Stimulated activated naive B cell treated with anti-CD40 and anti-IgM and Interleukin-4, amounts not matched to agents 10 μg/mL and 1 μg/mL and 100 μg/mL, for 72 hours (primary cell): ENCODE measurements at places on chromosomes 13 and 19.
A peak's percentile ranks its signal among the peaks of the same experiment; 100 is the strongest.

DNA sequence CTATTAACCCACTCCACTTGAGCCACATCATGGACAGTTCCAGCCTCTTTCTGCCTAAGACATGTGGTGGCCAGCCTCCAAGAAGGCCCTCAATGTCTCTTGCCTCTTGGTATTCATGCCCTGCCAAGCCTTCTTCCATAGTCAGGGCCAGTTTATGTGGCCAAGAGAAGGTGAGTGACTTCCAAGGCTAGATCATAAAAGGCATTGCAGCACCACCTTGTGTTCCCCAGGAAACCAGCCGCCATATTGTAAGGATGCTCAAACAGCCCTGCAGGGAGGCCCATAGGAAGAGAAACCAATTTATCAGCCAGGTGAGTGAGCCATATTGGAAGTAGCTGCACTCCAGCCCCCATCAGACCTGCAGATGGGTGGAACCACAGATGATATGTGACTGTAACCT lies 12.3 kb upstream of the DNMT1 start:
- no peaks in the 10 kb centered on the region for H3K4me1 ChIP-seq
- DNase-seq, result no peak
- H3K27ac ChIP-seq, result no peak overlapping the region
- H3K4me3 ChIP-seq, result no peak overlapping the region
- H3K36me3 ChIP-seq, result no peaks in the 10 kb centered on the region

- no peaks in the 10 kb centered on the region for H3K27me3 ChIP-seq
- DNase-seq, result no peak
- no peak overlapping the region for H3K4me3 ChIP-seq
- no peaks in the 10 kb centered on the region for H3K36me3 ChIP-seq
- H3K27ac ChIP-seq, result no peak overlapping the region
Observed at GRCh38 chr13:89627996-89628395, 1719.5 kb upstream of the MIR17HG start.

DNA sequence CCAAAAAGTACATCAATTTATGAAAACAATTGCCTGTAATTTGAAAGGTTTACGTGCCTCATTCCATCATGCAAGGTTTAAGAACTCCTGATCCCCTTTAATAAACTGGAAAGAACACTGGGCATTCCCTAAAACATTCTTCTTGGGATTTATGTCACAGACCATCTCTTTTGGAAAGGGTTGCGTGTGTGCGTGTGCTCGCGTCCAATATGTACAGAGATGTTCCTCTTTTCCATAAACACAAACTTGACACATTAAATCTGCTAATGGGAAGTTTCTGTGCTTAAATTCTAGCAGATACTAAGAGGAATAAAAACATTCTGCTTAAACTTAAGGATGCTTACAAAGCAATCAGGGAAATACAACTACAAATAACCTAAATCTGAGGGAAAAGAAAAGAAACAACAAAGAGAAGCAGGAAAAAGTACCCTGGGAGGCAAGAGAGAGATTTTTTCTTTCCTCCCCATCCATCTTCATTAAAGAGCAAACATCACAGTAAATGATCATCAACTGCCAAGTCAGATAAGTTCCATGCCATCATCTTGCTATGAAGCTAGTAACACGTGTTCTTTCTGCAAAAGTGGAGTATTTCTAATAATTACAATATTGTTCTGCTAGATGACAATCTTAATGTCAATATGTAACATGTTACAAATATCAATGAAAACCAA lies 83.7 kb downstream of the STK24 start:
- no peak overlapping the region for H3K27ac ChIP-seq
- H3K36me3 ChIP-seq, result peaks cover 55% of the 10 kb centered on the region
- no peaks in the 10 kb centered on the region for H3K27me3 ChIP-seq
- peaks cover 82% of the 10 kb centered on the region for H3K4me1 ChIP-seq

- peaks cover 34% of the 10 kb centered on the region for H3K27me3 ChIP-seq
- no peaks in the 10 kb centered on the region for H3K36me3 ChIP-seq
- no peak overlapping the region for H3K27ac ChIP-seq
- H3K4me3 ChIP-seq, result no peak overlapping the region
- DNase-seq, result no peak
Observed at GRCh38 chr13:23949736-23950135, 52.4 kb upstream of the C1QTNF9B start.

- peaks cover 19% of the 10 kb centered on the region for H3K4me1 ChIP-seq
- DNase-seq, result no peak
- H3K4me3 ChIP-seq, result no peak overlapping the region
- H3K27me3 ChIP-seq, result no peaks in the 10 kb centered on the region
- H3K27ac ChIP-seq, result no peak overlapping the region
Observed at GRCh38 chr19:4477034-4477801, 5.1 kb downstream of the HDGFL2 start.

DNA sequence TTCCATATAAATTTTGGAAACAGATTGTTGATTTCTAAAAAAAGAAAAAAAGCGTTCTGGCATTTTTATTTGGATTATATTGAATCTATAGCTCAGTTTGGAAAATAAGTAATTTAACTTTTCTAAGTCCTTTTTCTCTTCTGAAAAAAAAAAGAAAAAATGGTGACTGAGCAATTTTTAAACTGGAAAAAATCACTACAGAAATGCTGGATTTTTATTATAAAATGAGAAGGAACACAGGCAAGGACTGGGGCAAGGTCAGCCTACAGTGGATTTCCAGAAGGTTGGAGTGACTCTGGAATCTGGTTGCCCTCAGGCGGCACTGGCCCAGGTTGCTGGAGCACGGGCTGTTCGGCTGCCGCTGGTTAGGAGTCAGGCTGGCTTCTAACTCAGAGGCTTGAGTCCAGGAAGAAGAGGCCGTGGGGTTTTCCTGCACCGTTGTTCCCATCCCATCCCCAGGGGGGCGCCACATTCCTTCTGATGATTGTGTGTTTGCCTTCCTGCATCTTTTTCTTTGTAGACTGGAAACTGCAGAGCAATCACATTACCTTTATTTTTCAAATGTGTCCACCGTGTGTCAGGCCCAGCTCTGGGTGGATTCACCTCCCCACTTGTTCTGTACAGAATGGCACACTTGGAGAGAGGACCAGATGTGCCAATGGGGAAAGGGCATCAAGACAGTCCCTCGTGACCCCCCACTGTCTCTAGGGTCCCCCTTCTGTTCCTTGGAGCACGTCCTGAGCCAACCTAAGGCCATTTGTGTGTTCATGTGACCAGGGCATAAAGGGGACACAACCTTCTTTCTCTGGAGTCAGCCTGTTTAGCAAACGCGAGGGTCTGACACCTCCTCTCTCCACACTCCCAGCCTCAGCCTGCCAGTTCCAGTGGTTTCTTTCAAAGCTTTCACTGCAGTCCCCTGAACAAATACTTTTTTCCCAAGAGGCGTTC lies 44.5 kb upstream of the GTF3A start:
- H3K4me1 ChIP-seq, result peaks cover 3% of the 10 kb centered on the region
- no peaks in the 10 kb centered on the region for H3K36me3 ChIP-seq
- peak; percentile 10 for DNase-seq
- H3K27me3 ChIP-seq, result peaks cover 13% of the 10 kb centered on the region
- no peak overlapping the region for H3K4me3 ChIP-seq
- H3K27ac ChIP-seq, result no peak overlapping the region

GRCh38 chr13:73702419-73703071 lies 431.7 kb downstream of the KLF12 start:
- no peaks in the 10 kb centered on the region for H3K27me3 ChIP-seq
- no peak for DNase-seq
- peaks cover 7% of the 10 kb centered on the region for H3K4me1 ChIP-seq
- no peak overlapping the region for H3K4me3 ChIP-seq
- H3K27ac ChIP-seq, result peak overlapping the region; percentile 14
- H3K36me3 ChIP-seq, result peaks cover 17% of the 10 kb centered on the region

- H3K27ac ChIP-seq, result peak overlapping the region; percentile 95
- H3K36me3 ChIP-seq, result peaks cover 4% of the 10 kb centered on the region
- H3K4me1 ChIP-seq, result peaks cover 57% of the 10 kb centered on the region
- H3K4me3 ChIP-seq, result no peak overlapping the region
- H3K27me3 ChIP-seq, result no peaks in the 10 kb centered on the region
- DNase-seq, result no peak
Observed at GRCh38 chr13:40597735-40598365, 68.6 kb downstream of the FOXO1 start.

- no peak for DNase-seq
- peaks cover 69% of the 10 kb centered on the region for H3K27me3 ChIP-seq
- peaks cover 49% of the 10 kb centered on the region for H3K4me1 ChIP-seq
Observed at GRCh38 chr19:49440439-49441209, 703 bp downstream of the SLC17A7 start.

DNA sequence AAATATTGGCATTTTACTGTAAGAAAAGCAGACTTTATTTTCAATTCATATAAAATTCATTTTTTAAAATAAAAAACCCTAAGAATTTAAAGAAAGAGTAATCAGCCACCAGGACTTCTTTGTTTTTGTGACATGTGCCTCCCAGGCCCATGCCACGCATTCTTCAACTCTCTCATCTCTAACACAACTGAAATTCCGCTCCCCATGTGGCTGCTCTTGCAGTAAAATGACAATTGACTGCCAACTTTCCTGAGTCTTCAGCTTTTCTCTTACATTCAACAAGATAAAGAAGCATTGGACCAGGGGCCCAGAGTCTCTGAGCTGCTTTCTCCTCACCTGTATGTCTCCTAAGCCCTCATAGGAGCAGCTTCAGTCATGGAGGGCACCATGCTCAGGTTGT lies 372.1 kb downstream of the UQCRFS1 start:
- peaks cover 4% of the 10 kb centered on the region for H3K4me1 ChIP-seq
- H3K4me3 ChIP-seq, result no peak overlapping the region
- no peaks in the 10 kb centered on the region for H3K27me3 ChIP-seq
- DNase-seq, result no peak
- no peaks in the 10 kb centered on the region for H3K36me3 ChIP-seq
- no peak overlapping the region for H3K27ac ChIP-seq

GRCh38 chr19:43678512-43679261 lies 8.7 kb upstream of the PLAUR start:
- no peaks in the 10 kb centered on the region for H3K36me3 ChIP-seq
- DNase-seq, result no peak
- H3K4me1 ChIP-seq, result peaks cover 6% of the 10 kb centered on the region
- no peak overlapping the region for H3K4me3 ChIP-seq

GRCh38 chr19:13024951-13025697 lies 29.8 kb downstream of the NFIX start:
- peaks cover 13% of the 10 kb centered on the region for H3K4me1 ChIP-seq
- H3K36me3 ChIP-seq, result no peaks in the 10 kb centered on the region
- peak overlapping the region; percentile 80 for H3K4me3 ChIP-seq
- no peak overlapping the region for H3K27ac ChIP-seq
- H3K27me3 ChIP-seq, result peaks cover 9% of the 10 kb centered on the region

- H3K27me3 ChIP-seq, result no peaks in the 10 kb centered on the region
- no peaks in the 10 kb centered on the region for H3K36me3 ChIP-seq
- H3K27ac ChIP-seq, result no peak overlapping the region
- no peak for DNase-seq
Observed at GRCh38 chr13:89694451-89694850, 1653.0 kb upstream of the MIR17HG start.

DNA sequence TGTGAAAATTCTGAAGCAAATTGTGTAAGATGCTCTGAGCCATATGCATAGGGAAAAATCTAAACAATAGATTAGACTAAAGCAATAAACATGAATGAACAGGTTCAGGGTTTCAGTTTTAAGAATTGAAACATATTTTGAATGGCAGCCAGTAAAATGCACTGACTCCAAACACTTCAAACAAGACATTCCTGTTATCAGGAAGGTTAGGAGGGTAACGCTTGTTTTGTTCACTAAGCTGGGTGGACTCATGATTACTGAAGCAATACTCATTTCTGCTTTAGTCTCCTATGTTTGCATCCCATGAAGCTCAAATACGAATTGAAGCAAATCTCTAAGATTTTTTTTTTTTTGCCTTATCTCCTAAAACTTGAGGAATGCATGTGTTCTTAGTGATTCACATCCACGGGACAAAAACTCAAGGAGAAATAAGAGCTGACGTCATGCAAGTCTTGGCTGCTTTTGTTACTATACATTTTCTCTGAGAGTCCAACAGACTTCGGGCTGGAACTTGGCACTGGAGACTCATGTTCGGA lies 29.1 kb upstream of the IGFL4 start:
- H3K4me1 ChIP-seq, result no peaks in the 10 kb centered on the region
- peaks cover 1% of the 10 kb centered on the region for H3K36me3 ChIP-seq
- H3K27me3 ChIP-seq, result peaks cover 50% of the 10 kb centered on the region
- DNase-seq, result no peak
- no peak overlapping the region for H3K27ac ChIP-seq

GRCh38 chr13:97932036-97932435 lies 21.4 kb upstream of the IPO5 start:
- no peak overlapping the region for H3K27ac ChIP-seq
- no peaks in the 10 kb centered on the region for H3K4me1 ChIP-seq
- H3K4me3 ChIP-seq, result no peak overlapping the region

DNA sequence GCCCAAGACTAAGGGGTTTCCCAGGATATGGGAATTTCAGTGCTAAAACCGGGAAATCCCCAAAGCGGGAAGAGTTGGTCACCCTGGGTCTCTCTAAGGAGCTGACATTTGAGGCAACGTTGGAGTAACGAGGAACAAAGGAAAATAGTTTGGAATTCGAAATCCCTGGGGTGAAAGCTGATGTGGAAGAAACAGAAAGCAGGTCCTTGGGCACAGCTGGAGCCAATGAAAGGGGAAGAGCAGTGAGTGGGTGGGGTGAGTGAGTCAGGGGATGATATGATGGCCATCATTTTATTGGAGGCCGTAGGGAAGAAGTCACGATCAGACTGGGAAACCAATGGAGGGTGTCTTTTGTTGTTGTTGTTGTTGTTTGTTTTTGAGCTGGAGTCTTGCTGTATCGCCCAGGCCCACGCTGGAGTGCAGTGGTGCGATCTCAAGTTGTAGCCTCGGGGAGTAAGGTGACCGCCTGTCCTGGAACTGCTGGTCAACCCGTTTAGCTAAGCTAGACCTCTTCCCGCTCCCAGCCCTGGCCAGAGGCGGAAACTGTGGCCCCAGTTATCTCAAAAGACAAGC lies 3.4 kb upstream of the RFX2 start:
- DNase-seq, result no peak
- peaks cover 24% of the 10 kb centered on the region for H3K4me1 ChIP-seq
- H3K27ac ChIP-seq, result peak overlapping the region; percentile 51

DNA sequence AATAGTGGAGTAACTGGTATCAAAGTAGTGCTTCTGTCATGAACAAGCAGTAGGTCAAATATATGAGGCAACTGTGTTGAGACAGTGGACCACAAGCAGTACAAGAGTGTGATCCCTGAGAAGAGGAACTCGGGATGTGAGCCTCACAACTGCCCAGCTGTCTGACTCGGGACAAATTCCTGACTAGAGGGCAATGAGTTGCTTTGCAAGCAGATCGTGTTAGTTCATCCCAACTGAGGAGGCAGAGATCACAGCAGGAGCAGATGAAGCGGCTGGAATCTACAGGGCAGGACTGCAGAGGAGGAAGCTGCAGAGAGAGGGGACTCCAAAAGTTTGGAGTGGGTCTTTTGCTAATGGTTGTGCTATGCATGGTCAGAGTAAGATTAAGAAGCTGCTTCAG lies 741.1 kb downstream of the DIAPH3 start:
- no peaks in the 10 kb centered on the region for H3K4me1 ChIP-seq
- no peak overlapping the region for H3K4me3 ChIP-seq
- H3K36me3 ChIP-seq, result no peaks in the 10 kb centered on the region
- no peak for DNase-seq

- DNase-seq, result no peak
- peaks cover 12% of the 10 kb centered on the region for H3K4me1 ChIP-seq
- H3K27me3 ChIP-seq, result no peaks in the 10 kb centered on the region
Observed at GRCh38 chr13:102897371-102898138, 51.7 kb downstream of the ERCC5 start.

- H3K4me1 ChIP-seq, result no peaks in the 10 kb centered on the region
- no peak overlapping the region for H3K4me3 ChIP-seq
- H3K27ac ChIP-seq, result no peak overlapping the region
- H3K36me3 ChIP-seq, result no peaks in the 10 kb centered on the region
Observed at GRCh38 chr13:78182813-78183212, 264.2 kb upstream of the EDNRB start.
